NCI-H1048 (cell line): ENCODE measurements at places on chromosomes 1 and 21.

- no peak for DNase-seq
Measured at GRCh38 chr1:101444873-101445618, 208.2 kb downstream of the S1PR1 start.

DNA sequence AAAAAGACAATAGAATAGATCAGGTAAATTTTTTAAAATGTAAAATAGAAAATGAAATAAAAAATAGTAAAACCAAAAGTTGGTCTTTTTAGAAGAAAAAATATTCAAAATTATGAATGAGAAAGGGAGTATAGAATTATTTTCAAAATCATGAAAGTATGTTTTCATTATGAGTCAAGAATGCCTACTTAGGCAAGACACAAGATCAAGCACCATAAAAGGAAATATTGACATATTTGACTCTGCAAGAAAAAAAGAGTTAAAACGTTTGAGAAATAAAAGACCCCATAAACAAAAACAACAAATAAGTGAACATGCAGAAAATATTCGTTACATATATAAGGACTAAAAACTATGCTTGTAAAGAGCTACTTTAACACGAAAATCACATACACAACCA, 4.8 kb upstream of the COX20 start:
- DNase-seq: no peak

- DNase-seq: no peak
Measured at GRCh38 chr1:76725864-76726619, 141.2 kb upstream of the ST6GALNAC5 start.

DNA sequence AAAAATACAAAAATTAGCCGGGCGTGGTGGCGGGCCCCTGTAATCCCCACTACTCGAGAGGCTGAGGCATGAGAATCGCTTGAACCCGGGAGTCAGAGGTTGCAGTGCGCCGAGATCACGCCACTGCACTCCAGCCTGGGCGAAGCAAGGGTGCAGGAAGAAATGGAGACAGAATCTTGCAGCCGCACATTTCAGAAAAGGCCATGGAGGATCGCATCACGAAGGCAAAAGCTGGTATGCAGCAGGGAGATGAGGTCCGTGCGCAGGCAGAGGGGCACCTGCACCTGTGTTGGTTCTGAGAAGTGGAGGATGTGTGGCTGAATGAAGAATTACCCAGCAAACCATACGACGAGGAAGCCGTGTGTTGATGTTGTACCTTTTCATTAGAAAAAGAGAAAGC, 53.0 kb upstream of the ABCG1 start:
- no peak for DNase-seq

DNA sequence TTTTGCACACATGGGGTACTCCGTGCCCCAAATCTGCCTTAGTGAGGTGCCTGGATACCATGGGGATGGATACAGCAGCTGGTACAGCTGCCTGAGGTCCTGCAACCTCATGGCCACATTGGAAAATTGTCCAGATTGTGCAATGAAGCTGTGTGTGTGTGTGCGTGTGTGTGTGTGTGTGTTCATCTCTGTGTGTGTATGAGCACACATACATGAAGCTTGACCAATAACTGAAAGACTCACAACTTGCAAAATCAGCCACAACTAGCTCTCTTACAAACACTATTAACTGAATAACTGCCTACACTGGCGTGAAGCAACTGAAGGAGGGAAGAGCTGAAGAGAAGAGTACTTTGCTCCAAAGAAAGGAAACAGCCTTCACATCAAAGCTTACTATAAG, 78.1 kb downstream of the ERG start:
- DNase-seq: no peak

- DNase-seq: no peak
Measured at GRCh38 chr21:28068455-28069358, 924.0 kb downstream of the LTN1 start.

DNA sequence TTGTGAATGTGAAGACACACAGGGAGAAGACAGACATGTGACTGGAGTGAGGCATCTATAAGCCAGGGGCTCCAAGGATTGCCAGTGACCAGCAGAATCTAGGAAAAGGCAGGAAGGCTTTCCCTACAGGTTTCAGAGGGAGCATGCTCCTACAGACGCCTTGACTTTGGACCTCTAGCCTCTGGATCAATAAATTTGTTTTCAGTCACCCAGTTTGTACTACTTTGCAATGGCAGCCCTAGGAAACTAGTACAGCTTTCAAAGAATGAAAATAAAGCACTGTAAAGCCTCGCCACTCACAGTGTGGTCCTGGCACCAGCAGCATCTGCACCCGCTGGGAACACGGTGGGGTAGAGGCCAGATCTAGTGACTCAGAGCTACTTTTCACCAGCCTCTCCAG, 510.0 kb downstream of the LTN1 start:
- no peak for DNase-seq

- DNase-seq: peak; percentile 72
Measured at GRCh38 chr1:226309398-226310244, 657 bp upstream of the LIN9 start.

DNA sequence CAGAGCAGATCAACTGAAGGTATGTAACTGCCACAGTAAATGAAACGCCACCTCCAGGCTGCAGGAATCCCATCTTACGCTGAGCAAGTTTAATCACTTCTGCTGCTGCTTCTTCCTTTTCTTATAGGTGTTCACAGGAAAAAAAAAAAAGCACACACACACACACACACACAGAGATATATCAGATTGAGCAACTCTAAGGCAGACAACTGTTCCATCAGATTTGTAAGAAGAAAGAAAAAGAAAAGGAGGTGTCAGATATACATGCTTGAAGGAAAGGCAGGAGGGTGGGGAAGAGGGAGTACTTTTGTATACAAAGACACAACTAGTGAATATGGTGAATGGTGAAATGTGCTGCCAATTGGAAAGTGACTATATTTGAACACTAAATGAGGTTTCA, 28.6 kb downstream of the DSTYK start:
- no peak for DNase-seq

DNA sequence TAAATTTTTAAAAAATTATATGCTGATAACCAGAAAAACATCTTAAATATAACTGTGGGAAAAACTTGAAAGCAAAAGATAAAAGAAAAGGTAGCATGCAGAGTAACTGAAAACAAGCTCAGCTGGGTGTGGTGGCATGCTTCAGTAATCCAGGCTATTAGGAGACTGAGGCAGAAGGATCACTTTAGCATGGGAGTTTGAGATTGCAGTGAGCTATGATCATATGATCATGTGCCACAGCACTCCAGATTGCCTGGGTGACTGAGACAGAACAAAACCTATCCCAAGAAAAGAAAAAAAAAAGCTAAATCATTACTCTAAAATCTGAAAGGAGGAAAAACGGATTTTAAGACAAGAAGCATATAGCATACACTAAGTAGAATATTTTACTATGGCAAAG, 1624.0 kb downstream of the AMY1C start:
- no peak for DNase-seq

DNA sequence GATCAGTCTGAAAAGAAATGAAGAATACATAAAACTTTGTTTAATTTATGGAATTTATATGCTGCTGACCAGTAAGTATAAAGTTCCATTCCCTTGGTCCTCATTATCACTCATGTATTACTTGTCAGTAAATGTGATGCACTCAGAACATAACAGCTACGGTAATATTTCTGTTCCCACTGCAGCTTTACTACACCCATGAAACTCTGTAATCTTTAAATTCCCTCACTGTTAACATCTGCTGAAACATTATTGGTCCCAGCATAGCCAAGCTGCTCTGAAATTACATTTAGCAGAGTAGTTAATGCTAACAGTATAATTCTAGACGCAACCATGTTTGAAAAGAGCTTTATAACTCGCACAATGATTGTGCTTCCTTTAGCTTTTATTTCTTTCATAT, 238.4 kb downstream of the GPATCH2 start:
- no peak for DNase-seq

- no peak for DNase-seq
Measured at GRCh38 chr1:33170351-33171274, 11.2 kb downstream of the TRIM62 start.

DNA sequence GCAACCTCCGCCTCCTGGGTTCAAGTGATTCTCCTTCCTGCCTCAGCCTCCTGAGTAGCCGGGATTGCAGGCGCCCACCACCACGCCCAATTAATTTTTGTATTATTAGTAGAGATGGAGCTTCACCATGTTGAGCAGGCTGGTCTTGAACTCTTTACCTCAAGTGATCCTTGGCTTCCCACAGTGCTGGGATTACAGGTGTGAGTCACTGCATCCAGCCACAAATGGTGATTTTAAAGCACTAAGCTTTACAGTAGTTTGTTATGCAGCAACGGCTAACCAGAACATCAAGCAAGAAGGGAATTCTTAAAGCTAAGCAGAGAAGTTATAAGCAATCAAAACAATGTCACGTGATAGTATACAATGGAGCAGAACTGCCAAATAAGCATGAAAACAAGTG, 65.7 kb downstream of the NVL start:
- no peak for DNase-seq

GRCh38 chr1:185694081-185694480, 40.1 kb upstream of the HMCN1 start:
- no peak for DNase-seq

DNA sequence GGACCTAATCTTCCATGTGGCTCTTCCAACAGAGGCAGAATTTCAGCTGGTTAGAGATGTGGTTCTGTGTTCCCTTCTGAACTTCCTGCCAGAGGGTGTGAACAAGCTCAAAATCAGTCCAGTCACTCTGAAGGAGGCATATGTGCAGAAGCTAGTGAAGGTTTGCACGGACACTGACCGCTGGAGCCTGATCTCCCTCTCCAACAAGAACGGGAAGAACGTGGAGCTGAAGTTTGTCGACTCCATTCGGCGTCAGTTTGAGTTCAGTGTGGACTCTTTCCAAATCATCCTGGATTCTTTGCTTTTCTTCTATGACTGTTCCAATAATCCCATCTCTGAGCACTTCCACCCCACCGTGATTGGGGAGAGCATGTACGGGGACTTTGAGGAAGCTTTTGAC, 17.3 kb downstream of the TENT5C start:
- DNase-seq: no peak

GRCh38 chr1:8059161-8059622, 33.1 kb upstream of the ERRFI1 start:
- no peak for DNase-seq

DNA sequence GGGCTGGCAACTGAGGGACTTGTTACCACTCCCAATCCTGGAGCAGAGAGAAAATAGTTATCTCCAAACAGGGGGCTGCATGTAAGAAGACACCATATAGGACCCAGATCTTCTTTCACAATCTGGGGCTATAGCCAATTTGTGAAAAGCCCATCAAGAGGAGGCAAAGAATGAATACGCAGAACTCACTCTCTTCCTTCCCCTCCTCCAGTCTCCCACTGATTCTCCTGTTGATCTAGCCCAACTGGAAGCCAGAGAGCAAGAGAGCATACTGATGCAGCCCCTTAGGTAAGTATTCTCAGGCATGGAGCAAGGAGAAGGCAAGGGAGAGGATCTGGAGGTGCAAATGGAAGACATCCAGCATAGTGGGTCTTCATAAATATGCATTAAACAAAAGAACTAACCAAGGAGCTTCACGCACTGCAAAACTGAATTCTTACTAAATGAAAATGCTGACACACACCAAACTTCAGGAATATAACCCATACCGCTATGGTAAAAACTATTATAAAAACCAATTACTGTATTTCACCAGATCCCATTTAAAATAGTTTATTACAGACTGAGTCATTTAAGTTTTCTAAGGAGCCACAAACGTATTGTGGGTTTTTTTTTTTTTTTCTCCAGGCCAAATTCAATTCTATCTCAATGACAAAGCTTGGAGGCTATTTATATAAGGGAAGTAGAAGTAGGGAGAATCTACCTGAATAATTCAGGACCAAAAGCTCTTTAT, 15.5 kb upstream of the HMGB4 start:
- no peak for DNase-seq

GRCh38 chr21:38129711-38130110, 127.1 kb upstream of the KCNJ15 start:
- DNase-seq: no peak

DNA sequence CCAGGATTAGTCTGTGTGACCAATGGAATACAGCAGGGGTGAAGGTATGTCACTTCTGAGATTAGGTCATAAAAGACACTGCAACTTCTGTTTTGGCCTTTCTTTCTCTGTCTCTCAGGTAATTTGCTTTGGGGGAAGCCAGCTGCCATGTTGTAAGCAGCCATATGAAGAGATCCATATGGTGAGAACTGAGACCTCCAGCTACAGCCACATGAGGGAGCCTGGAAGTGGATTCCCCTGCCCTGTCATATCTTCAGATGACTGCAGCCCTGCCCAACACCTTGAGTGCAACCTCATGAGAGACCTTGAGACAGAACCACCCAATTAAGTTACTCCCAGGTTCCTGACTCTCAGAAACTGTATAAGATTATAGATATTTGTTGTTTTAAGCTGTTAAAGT, 70.1 kb upstream of the ESRRG start:
- no peak for DNase-seq

DNA sequence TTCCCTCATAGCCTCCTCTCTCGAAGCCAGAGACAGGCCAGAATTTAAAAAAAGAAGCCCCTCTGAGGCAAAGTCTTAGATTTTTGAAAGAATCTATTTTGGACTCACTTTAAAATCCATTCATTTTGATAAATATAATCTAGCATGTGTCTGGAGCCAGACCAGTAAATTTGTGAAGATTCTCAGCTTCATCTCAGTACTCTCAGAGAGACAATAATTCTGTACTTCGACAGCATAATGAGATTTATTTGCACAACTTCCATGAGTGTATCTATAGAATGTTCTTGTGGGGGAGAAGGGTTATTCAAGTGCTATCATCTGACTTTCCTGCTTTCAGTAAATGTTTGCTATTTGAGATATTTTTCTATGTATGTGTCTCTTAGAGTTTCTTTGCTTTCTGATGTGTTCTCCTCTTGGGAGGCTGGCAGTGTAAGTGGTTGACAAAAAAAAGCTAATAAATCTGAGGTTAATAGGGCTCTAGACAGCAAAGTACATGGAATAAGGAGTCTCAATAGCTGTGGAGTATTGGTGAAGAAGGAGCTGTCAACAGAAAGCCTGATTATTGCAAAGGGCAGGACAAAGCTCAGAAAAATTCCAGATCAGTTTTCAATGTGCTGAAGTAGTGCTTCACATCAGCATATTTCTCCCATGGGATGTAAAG, 223.0 kb downstream of the PTBP2 start:
- DNase-seq: no peak

DNA sequence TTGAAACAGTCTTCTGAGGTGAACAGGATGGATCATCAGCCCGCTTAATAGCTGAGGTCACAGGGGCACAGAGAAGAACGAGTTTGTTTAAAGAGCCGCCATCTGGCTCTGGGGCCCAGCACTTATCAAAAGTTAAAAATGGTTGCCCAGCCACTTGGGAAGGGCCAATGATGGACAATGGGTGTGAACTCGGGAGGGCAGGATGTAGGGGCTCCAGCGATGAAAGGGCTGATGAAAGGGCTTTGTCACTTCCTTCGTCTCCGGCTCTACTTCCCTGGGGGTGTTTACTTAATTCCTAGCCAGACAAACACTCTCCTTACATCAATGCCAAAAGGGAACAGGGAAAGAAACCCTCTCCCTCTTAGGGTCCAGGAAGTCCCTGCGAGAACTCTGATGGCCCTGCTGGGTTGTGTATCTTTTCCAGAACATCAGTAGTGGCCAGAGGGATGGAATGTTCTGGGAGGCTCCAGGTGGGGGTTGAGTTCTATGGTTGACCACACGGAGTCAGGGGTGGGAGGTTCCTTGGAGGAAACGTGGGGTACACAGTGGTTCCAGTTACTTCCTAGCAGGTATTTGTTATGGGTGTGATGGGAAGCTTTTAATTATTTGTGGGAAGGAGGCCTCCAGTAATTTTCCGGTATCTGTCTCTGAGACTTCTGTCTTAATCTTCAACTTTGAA, 9.0 kb upstream of the ABCG1 start:
- no peak for DNase-seq
